ENCODE measurements at places on chromosomes 2 and 18.
A peak's percentile ranks its signal among the peaks of the same experiment; 100 is the strongest.

DNA sequence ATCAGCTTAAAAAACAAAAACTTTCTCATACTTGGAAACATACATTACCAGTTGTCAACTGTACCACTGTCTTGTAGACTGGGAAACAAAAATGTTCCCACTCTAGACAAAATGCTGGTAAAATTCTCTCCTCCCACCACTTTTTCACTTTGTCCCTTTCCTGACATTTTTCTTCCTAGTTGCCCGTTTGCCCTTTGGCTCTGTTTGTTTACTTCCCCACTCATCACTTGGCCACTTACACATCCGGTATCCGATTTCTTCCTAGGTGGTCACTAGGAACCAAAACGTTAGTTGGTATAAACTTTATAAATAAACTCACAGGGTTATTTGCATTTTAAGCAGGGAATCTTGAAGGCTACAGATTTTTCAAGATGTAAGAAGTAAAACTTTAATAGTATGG, 84.9 kb downstream of the METTL4 start:
- DNase-seq = no peak

DNA sequence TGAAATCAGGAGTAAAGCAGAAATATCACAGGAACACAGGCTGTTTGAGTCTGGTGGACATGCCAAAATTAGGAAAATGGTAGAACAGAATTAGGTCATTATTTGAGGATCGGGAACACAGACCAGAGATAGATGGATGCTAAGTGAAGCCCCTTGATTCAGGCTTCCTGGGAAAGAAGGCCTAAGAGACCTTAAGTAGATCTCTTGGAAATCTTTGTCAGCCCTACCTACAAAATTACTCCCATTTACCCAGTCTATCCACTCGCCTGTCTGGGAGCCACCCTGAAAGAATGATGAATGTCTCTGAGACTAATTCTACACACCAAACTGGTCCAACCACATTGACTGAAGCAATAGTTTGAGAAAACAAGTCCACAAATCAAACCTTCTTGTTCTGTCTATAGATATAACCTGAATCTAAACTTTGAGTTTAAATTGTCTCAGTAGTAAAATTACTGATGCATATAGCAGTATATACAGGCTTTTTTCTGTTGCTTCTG, 36.6 kb upstream of the TANK start:
- no peak for DNase-seq

DNA sequence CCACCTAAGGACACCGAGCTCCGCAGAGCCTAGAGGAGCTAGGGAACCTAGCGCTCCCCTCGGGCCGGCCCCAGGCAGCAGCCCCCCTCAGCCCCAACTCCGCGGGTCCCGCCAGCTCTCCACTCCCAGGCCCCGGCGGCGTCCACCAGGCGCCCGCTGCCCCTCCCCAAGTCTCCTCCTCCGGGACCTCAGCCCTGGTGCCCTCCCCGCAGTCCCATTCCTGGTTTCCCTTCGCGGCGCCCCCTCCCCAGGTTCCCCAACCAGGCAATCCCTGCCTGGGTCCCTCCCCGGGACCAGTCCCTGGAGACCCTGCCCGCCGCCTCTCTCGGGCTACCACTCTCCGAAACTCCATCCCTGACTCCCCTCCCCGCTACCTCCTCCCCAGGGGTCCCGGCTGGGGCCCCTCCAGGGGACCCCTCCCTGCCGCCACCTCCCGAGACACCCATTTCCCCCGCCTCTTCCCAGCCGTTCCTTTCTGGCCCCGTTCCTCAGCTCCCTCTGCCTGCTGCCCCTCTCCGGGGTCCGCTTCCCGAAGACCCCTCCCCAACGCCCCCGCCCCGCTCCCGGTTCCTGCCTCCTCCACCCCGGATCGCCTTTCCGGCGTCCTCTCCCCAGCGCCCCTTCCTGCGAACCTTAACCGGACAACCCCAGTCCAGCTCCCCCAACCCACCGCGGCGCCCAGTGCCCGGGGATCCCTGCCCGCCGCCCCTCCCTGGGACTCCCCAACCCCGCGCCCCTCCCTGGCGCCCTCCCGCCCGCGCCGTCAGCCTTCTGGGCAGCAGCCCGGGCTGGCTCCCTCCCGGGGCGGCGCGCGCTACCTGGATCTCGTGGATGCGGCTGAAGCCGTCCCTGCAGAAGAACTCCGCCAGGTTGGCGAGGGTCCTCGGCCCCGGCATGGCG, 678 bp downstream of the CYP27C1 start:
- DNase-seq = no peak

GRCh38 chr2:119826370-119826961, 66.7 kb downstream of the PTPN4 start:
- peak; percentile 47 for DNase-seq

GRCh38 chr18:63238693-63239075, 80.9 kb downstream of the BCL2 start:
- DNase-seq = no peak
